ENCODE measurements at places on chromosomes 12 and 14. TPM values are rescaled to one million over a fixed set of nuclear protein-coding genes. Genes with fewer than 3 reads are reported as not detected.

The COCH gene
- 1.1 TPM for total RNA-seq

The SLC2A14 gene
- total RNA-seq = not detected

The MSI1 gene
- total RNA-seq = 7.5 TPM

DNA sequence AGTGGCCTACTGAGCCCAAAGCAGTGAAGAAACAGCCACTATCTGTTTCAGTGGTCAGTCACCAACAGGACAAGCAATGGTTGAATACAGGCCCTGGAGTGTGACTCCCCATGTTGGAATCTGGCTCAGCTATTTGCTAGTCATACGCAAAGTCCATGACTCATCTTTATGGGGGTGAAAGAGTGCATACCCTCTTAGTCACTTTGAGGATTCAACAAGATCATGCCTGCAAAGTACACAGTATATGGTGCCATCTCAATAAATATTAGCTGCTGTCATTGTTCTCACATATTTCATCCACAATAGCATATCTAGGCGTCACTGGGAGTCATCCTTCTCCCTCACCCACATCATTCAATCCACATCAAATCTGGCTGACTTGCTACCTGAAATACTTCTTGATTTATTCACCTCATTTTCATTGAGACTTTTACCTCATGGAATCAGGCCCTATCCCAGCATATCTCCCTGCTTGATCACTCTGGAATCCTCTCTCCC lies 26.4 kb upstream of the STAB2 start:
- DNase-seq = no peak

Measured in transverse colon (tissue), 4 donors.